ENCODE measurements at places on chromosomes 13 and 19.

DNA sequence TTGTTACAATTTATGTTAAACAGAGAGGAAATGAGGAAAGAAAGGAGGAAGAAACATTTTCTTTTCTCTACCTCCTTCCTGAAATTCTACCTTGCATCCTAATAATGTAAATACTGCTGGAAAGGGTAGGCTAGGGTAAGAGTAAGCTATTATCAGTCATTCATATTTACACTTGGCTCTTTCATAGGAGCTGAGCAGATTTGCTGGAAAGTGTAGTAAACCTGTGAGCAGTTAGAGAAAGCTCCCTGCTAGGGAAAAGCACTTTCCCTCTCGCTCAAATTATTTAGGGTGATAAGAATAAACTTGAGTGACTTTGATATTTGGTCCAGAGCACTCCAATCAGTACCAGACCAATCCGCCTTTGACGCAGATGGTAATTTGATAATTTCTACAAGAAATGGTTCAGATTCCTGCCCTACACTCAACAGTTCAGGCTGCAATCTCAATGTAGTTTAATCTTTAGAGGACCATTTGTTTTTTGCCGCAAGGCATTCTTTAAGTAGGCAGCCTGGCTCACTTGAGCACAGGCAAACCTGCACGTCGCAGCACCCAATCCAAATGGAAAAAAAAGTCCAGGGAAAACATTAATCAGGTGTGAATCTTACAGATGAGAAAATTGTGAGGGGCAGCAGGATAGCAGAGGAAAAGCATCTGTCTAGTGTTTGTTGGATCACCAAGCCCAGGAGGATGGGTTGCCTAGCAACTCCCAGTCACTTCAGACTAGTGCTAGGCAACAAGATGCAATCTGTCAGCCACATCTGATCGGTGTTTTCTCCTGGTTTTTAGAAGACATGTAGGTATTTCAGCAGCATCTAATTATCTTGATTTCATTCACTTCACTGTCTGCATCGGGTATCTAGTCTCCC, 68.6 kb upstream of the KL start:
- no peak overlapping the region for H3K4me3 ChIP-seq
- DNase-seq, result no peak
- H3K27ac ChIP-seq, result no peak overlapping the region
- peaks cover 26% of the 10 kb centered on the region for H3K27me3 ChIP-seq

DNA sequence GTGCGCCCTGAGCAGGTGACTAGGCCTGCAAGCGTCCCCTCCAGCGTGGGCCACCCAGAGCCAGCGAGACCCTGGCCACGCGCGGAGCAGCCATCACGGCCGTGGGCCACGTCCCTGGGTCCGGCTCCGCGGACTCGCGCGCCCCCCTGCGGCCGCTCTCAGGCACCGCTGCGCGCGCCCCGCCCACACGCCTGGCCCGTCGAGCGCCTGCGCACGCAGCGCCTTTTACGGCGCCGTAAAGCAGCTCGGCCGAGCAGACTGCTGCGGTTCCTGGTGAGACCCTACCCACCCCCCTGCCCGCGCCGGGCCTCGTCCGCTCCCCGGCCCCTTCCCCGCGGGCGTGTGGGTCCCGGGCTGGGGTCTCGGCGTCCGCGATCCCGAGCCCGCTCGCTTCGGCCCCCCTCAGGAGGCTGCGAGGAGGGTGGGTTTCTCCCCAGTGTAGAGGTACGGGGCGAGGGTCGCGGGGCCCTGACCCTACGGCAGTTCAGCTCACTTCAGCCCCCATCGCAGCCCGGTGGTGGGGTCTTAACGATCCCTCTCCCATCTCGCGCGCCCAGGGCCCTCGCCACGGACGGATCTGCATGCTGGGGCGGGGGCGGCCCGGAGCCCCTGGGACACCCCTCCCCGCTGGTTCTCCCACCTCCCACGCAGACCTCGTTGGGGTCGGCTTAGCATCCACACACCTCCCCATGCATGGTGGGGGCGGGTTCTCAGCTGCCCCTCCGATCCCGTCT, at the start of gene TRAPPC5:
TSS of gene TRAPPC5 (plus strand) at position 228 of the 734 bp plus-strand sequence. CDS start 1,421 bp downstream, outside the sequence.
- H3K27ac ChIP-seq, result peak within 1 kb of the TSS; percentile 61
- peak; percentile 99 for DNase-seq
- H3K4me1 ChIP-seq, result peaks cover 12% of the 10 kb centered on the region
- peaks cover 5% of the 10 kb centered on the region for H3K27me3 ChIP-seq

- no peak overlapping the region for H3K27ac ChIP-seq
- H3K4me3 ChIP-seq, result no peak overlapping the region
- H3K27me3 ChIP-seq, result peaks cover 4% of the 10 kb centered on the region
- H3K4me1 ChIP-seq, result no peaks in the 10 kb centered on the region
- H3K36me3 ChIP-seq, result no peaks in the 10 kb centered on the region
Measured at GRCh38 chr13:51255556-51255955, 33.4 kb downstream of the FAM124A start.

- no peak for DNase-seq
- H3K4me1 ChIP-seq, result no peaks in the 10 kb centered on the region
- H3K4me3 ChIP-seq, result no peak overlapping the region
- H3K36me3 ChIP-seq, result no peaks in the 10 kb centered on the region
- no peak overlapping the region for H3K27ac ChIP-seq
Measured at GRCh38 chr19:48355365-48355954, 8.3 kb downstream of the TMEM143 start.

DNA sequence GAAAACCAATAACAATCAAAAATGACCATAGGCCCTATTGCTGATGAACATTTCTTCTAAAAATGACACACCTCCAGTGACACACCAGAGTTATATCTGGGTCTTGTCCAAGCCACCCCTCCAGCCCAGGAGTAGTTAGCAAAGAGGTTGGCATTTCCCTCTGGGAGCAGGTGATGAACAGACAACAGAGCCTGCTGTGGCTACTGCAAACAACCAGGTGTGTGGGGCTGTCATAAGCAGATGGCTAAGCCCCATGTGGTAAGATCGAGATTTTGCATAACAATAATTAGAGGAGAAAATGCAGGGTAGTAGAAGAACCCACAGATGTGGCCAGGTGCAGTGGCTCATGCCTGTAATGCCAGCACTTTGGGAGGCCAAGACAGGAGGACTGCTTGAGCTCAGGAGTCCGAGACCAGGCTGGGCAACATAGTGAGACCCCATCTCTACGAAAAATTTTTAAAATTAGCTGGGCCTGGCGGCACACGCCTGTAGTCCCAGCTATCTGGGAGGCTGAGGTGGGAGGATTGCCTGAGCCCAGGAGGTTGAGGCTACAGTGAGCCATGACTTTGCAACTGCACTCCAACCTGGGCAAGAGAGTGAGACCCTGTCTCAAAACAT, 5.0 kb downstream of the XRCC1 start:
- no peak overlapping the region for H3K4me3 ChIP-seq
- no peak overlapping the region for H3K27ac ChIP-seq
- peaks cover 3% of the 10 kb centered on the region for H3K36me3 ChIP-seq
- H3K27me3 ChIP-seq, result no peaks in the 10 kb centered on the region
- peaks cover 18% of the 10 kb centered on the region for H3K4me1 ChIP-seq
- peak; percentile 48 for DNase-seq

DNA sequence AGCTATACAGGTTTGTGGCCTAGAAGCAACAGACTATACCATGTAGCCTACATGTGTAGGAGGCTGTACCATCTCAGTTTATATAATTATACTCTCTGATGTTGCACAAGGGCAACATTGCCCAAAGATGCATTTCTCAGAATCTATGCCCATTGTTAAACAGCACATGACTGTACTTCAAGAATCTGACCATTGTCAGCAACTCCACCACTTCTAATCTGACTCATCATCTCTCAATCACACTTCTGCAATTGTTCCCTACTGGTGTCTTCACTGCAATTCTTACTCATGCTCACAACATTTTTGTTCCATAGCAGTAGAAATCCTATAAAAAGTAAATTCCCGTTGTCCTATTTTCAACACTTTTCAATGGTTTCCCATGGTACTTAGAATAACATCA, 63.9 kb upstream of the ATXN8OS start:
- H3K4me1 ChIP-seq, result no peaks in the 10 kb centered on the region
- no peaks in the 10 kb centered on the region for H3K27me3 ChIP-seq
- H3K36me3 ChIP-seq, result no peaks in the 10 kb centered on the region
- no peak overlapping the region for H3K27ac ChIP-seq
